ENCODE measurements at places on chromosomes 16 and 17. TPM values are rescaled to one million over a fixed set of nuclear protein-coding genes. Genes with fewer than 3 reads are reported as not detected.

DNA sequence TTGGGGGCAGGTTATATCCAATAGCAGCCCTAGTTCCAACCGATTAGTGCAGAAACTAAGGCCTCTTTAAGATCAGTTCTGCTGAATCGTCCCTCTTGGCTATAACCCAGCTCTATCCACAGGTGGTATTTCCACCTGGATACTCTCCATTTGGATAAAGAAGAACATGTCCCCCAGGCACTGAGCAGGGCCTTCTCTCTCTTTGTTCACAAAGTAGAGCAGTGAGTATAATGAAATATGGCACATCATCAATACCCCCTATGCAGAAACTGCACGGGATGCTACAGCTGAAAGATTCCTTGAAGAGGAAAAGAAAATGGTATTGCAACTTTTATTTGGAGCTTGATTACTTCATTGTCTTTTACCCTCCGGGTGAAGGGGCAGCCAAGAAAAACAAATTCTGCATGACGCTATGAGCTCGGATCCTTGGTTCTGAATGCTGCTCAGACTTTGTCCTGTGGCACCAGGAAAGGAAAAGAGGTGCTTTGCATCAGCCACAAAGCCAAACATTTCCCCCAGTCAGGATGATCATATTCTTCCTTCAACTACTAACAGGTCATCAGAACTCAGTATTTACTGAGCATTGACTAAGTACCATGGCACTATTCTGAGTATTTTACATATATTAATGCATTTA lies 399.7 kb downstream of the NPIPA8 start:
- no peak for DNase-seq

DNA sequence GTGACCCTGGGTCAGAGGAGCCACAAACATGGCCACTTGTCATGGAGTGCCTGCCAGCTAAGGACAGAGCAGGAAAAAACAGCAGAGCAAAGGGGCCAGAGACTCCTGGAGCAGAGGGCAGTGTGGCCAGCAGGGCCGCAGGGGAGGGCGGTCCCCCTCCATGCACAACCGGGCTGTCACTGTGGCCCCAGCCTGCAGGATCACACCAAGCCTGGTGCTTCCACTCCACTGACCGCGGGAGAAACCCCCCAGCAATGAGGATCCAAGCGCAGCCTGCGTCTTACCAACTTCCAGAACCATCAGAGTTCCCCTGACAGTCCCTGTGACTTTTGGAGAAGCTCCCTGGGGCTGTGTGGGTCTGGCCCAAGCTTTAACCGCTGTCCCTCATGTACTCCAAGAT lies 62.0 kb downstream of the PRMT7 start:
- DNase-seq = no peak

- no peak for DNase-seq
Observed at GRCh38 chr16:84378567-84378966, 10.2 kb downstream of the ATP2C2 start.

GRCh38 chr17:56801459-56802178 lies 32.1 kb downstream of the C17orf67 start:
- DNase-seq = no peak

DNA sequence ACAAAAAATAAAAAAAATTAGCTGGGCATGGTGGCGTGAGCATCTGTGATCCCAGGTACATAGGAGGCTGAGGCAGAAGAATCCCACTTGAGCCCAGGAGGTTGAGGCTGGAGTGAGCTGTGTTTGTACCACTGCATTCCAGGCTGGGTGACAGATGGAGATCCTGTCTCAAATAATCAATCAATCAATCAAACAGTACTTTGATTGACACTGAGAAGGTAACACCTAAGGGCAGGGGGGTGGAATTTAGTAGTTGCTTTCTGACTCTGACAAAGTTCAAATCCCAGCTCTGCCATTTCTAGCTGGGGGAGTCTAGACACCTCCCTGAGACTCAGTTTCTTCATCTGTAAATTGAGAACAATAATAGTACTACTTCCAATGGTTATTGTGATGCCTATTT lies 12.0 kb downstream of the SSH2 start:
- no peak for DNase-seq

Gene EIF4A3
- total RNA-seq = 71.3 TPM

Gene CBX2
- total RNA-seq = 5.2 TPM
